ENCODE measurements at places on chromosomes 1 and 21. TPM values are rescaled to one million over a fixed set of nuclear protein-coding genes. Genes with fewer than 3 reads are reported as not detected.

GRCh38 chr1:112817555-112818373 lies 102.6 kb upstream of the PPM1J start:
- no peak for DNase-seq

DNA sequence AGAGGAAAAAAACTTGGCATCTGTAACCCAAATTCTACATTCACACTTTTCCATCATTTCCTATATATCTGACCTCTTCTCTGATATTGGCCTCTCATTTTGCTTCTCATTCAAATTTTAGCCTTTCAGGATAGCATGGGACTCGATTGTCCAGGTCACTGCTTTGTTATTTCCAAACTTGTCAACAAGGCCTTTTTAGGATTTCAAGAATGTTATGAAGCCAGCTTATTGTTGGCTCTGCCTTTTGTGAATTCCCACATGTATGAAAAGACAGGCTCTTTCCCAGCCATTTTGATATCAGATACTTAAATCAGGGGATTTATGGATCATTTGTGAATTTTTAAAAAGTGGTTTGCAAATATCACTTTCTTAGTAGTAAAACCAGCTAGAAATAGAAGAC lies 663.5 kb downstream of the NCAM2 start:
- no peak for DNase-seq

- no peak for DNase-seq
Observed at GRCh38 chr1:87872692-87873091, 544.0 kb downstream of the LMO4 start.

DNA sequence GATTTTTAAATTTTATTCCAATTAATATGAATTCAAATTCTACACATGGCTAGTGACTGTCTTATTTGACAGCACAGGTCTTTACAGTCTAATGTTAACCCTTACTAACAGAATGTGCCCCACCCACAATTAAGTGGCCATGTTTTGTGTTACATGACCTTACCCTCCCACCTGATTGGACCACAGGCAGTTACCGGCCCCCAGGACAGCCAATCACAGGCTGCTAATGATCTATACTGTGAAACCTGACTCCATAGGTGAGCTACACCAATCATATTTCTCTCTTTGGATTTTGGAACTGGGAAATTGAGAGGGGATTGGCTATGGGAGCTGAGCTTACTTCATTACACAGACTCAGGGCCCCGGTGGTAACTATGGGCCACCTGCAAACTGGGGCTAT lies 27.5 kb downstream of the ZP4 start:
- DNase-seq = no peak

DNA sequence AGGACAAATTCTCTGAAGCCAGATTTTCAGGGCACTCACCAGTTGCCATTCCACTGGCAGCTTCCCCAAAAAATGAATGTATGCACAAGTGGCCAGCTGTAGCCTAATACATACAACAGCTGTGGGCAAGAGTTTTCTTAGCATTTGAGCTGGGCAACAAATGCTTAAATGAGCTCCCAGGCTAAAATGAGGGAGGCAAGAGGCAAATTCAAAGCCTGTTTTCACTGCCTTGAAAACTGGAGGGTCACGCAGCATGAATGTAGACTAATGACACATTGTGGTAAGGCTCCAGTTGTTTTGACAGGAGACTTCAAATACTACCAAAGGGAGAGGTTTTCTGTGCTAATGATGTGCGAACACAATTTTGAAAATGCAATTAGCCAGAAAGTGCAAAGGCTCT lies 88.2 kb downstream of the TIAM1 start:
- no peak for DNase-seq

DNA sequence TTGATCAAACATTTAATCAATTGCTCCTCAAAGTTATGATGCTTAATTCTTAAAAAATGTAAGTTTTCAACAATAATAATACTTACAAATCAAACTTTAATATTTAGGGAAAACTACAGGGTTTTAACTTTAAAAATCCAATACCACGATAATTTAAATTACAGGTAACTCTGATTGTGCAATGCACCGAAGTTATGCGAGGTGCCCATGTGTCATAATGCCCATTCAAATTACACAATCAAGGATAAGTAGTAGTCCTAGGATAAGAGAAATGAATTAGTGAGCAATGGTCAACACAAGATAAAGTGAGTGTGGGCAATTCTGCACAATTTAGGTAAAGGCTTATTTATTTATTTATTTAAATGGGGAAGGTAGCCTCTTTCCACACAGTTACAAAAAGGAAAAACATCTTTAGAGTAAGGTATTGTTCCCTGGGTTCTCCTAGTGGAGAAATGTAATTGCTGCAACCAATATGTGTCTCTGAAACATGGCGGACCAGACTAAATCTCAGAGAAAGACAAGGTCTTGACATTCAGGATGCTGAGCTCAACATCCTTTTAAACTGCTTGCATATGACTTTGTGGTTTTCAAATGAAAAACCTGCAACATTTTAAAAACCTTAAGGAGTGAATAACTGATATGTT lies 164.2 kb downstream of the TTLL7 start:
- no peak for DNase-seq

DNA sequence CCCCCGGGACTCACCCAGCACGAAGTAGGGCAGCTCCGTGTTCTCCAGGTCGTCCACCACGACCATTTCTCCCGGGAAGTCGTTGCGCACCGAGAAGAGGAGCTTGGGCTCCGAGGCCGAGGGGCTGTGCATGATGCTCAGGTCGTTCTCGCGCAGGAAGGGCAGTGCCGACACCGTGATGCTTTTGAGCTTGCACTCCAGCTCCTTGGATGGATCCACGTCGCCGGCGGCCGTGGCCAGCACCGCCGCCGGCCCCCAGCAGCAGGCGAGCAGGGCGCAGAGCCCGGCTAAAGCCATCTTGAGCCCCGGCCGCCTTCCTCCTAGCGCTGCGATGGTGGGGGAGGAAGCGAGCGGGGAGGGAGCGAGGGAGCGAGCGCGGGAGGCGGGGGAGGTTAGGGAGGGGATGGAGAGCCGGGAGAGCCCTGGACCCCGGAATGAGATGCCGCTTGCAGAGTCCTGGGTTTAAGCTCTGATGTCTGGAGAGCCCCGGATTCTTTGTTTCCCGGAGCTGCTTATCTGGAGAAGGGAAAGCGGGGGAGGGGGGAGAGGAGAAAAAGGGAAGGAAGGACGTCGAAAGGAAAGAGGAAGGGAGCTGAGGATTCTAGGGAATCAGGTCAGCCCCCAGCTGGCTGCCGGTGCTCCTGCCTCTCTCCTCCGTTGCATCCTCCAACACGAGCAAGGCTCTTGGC lies at the start of gene ASTN1:
Gene ASTN1, minus strand, starts transcription at position 333 of the 689 bp plus-strand sequence. Its CDS starts 36 bp downstream, at position 297.
- DNase-seq = no peak

GRCh38 chr1:163267962-163268361 lies 53.8 kb upstream of the NUF2 start:
- DNase-seq = no peak

GRCh38 chr1:40218333-40218732 lies 29.4 kb upstream of the TMCO2 start:
- no peak for DNase-seq

LMX1A gene
- 0.04 TPM for polyA plus RNA-seq

PLA2G5 gene
- 0.43 TPM for polyA plus RNA-seq

TEKT2 gene
- not detected for polyA plus RNA-seq

HAO2 gene
- not detected for polyA plus RNA-seq

NTNG1 gene
- polyA plus RNA-seq = not detected

SYNC gene
- polyA plus RNA-seq = 49.1 TPM

All from psoas muscle (tissue), 8 donors.